ENCODE measurements at places on chromosomes 7 and 10. TPM values are rescaled to one million over a fixed set of nuclear protein-coding genes. Genes with fewer than 3 reads are reported as not detected.

DNA sequence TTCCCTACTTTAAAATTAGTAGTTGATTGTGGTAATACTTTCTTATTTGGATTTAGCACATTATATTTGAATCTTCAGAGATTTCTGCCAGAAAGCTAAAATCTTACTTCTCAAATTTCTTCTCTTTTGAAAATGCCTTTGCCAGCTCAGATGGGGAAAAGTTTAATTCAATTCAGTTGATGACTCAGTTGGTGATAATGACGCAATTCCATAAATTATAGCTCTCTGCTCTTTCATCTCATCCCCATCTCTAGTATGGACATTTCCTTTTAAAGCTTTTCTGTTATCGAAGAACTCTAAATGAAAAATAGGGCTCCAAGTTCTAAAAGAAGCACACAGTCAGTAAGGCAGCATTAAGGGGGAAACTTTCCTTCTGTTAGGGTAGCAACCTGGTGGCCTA lies 25.5 kb downstream of the RNLS start:
- no peak overlapping the region for H3K27ac ChIP-seq
- no peaks in the 10 kb centered on the region for H3K27me3 ChIP-seq
- H3K36me3 ChIP-seq: no peaks in the 10 kb centered on the region
- no peaks in the 10 kb centered on the region for H3K4me1 ChIP-seq
- no peak for DNase-seq

- DNase-seq: no peak
- no peak overlapping the region for H3K4me3 ChIP-seq
- H3K27me3 ChIP-seq: no peaks in the 10 kb centered on the region
Measured at GRCh38 chr10:74335501-74335900, 184.5 kb downstream of the ADK start.

- H3K27ac ChIP-seq: no peak overlapping the region
- peaks cover 7% of the 10 kb centered on the region for H3K36me3 ChIP-seq
- H3K4me3 ChIP-seq: no peak overlapping the region
Measured at GRCh38 chr10:101858723-101859500, 15.3 kb upstream of the KCNIP2 start.

DNA sequence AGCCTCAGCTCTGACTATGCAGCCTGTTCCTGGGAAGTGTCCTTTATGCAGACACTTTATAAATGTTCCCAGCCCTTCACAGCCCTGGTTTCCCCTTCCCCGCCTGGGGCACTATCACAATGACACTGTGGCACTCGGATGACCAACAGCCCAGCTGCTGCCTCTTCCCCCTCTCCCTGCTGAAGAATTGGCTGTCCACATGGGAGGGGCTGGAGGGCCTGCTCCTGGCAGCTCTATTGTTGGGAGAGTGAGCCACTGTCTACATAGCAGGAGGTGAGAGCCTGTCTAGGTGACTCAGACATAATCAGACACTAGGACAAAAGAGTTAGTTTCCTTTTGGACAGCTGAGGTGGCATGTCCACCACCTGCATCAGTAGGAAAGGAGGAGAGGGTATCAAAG lies 437.5 kb downstream of the PLXNA4 start:
- no peak for DNase-seq
- peaks cover 4% of the 10 kb centered on the region for H3K4me1 ChIP-seq
- H3K36me3 ChIP-seq: no peaks in the 10 kb centered on the region
- no peaks in the 10 kb centered on the region for H3K27me3 ChIP-seq
- H3K4me3 ChIP-seq: no peak overlapping the region

DNA sequence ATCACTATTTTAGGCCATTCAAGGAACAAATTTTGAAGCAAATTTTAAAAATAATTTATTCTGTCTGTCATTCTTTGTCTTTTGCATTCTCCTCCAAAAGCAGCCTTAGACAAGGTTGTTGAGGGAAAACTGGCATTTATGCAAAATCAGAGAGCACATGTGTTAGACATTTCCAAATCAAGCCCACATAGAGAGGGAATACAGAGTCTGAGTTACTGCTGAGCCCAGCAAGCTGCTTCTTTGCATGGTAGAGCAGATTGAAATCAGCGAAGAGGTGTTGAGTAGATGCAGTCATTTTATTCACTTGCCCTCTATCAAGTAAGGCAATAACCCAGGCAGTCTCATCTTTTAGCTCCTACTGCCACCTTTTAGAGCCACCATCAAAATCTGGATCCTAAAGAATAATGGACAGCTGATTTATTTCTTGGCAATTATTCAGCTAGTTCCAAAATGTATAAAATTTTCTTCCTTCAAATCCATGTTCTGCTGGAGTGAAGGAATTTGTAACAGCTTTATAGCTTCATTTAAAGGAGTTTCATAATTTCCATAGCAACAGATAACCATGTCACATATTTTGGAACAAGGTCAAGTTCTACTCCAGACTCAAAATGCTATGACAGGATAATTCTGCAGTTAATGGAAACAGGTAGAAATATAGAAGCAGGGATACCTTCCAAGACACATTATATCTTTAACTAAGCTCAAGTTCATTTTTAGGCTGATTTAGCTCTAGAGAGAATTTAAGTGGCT lies 7.3 kb upstream of the PCDH15 start:
- H3K27me3 ChIP-seq: no peaks in the 10 kb centered on the region
- H3K27ac ChIP-seq: no peak overlapping the region
- no peaks in the 10 kb centered on the region for H3K4me1 ChIP-seq
- H3K36me3 ChIP-seq: no peaks in the 10 kb centered on the region

Gene KLF14
- not detected for total RNA-seq

Gene GPR26
- total RNA-seq: not detected

Gene NT5C2
- total RNA-seq: 51.5 TPM

Gene CALML3
- total RNA-seq: 296 TPM

Gene AFAP1L2
- total RNA-seq: 16.1 TPM

Gene KLF6
- 242 TPM for total RNA-seq

Gene ATOH7
- total RNA-seq: not detected

Measured in suprapubic skin (tissue), 4 donors.